Sigmoid colon (tissue), 7 donors: ENCODE measurements at places on chromosomes 3 and 15. TPM values are rescaled to one million over a fixed set of nuclear protein-coding genes. Genes with fewer than 3 reads are reported as not detected.
A peak's percentile ranks its signal among the peaks of the same experiment; 100 is the strongest.

- DNase-seq = no peak
These were observed 42.8 kb downstream of the ZNF609 start for GRCh38 chr15:64503197-64503596.

PML gene
- 43.3 TPM for total RNA-seq

GPR149 gene
- total RNA-seq = not detected

DNA sequence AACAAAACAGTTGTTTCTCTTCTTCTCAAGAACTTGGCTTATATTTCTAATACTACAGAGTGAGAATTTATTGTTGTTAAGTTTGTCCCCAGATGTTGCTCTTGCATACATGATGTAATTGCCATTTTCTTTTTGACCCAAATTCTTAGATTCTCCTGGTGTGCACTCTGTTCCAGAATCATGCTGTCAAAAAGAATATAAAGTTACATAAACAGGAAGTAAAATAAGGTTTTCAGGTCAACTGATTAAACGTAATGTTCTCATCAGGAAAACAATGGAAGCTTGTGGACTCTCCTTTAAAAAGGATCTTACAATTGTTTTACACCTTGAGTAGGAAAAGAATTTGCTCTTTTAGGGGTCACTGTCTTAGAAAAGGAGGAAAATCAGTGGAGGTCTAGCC lies 121.8 kb downstream of the ADAM10 start:
- DNase-seq = no peak

SPESP1 gene
- total RNA-seq = 1.9 TPM

DNA sequence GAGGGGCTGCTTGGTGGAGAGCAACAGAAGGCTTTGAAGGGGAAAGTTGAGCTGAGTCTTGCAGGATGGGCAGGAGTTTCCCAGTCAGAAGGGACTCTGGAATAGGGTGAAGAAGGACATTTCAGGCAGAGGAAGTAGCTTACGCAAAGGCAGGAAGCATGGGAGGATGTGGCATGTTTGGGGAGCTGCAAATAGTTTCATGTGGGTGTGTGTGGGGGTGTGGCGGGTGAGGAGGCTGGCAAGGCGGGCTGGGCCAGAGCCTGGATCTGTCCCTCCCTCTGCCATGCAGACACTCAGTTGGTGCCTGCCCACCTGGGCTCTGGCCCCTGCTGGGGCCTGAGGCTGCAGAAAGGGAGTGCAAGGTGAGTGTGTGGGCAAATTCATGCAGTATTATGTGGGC lies 10.4 kb downstream of the TEX264 start:
- DNase-seq = no peak

DNA sequence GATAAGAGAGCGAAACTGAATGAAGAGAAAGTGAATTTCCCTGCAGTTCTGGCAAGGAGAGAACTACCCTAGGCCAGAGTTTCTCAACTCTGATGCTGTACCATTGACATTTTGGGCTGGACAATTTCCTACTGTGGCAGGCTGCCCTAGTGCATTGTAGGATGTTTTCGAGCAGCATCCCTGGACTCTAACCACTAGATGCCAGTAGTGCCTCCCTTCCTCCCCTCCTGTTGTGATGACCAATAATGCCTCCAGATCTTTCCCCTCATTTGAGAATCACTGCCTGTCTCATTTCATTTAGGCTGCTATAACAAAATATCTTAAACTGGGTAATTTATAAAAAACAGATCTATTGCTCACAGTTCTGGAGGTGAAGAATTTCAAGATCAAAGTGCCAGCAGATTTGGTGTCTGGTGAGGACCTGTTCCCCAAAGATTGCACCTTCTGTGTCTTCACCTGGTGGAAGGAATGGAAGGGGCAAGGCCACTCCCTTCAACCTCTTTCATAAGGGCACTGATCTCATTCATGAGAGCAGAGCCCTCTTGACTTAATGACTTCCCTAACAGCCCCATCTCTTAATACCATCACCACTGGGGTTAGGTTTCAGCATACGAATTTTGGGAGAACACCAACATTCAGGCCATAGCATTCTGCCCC lies 188.9 kb upstream of the MEIS2 start:
- DNase-seq = no peak

- no peak for DNase-seq
These were observed 17.1 kb downstream of the IQCB1 start for GRCh38 chr3:121817753-121818152.

- DNase-seq = peak; percentile 92
These were observed at the start of gene C15orf61 for GRCh38 chr15:67521029-67521782. TSS of gene C15orf61 (plus strand) at chr15:67521131. CDS start at chr15:67521249, 118 bp downstream.

DNA sequence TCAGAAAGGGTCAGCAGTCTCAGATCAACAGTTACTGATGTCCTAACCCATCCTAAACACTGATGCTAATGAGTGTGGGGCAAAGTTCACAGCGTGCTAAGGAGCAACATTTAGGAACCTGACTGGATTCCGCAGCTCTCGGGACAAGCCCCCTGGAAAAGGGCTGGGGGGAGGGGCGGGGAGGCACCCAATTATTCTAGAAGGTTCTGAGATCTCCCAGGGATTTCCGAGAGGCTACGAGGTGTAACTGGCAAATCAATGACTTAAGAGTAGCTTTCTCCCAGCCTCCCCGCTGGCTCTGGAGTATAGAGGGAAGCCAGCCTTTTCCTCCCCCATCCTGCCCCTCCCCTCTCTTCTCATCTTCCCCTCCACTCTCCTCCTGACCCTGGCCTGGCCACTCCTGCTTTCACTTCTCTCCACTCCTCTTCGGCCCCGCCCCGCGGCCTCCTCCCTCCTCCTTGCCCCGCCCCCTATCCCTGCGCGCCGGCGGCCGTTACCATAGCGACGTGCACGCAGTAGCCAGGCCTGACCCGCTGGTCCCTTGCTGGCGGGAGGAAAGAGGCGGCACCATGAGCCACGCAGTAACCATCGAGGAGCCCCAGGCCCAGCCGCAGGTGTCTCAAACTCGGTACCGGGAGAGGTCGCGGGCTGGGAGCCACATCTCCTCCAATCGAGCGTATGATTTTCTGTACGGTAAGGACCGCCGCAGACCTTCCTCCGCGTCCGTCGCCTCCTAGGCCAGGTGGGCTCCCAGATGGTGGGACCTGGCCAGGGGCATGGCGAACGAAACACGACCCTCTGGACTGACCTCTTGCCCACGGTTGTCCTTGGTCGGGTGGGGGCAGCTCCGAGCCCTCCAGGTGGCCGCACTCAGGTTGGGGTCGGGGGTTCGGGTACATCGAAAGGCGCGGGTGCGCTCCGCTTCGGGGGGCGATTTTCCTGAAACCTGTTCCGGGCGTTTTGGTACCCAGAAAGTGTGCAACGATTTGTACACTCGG lies at the start of gene CFAP91:
Gene CFAP91 (plus strand): TSS at position 493 of the 998 bp plus-strand sequence. CDS start 77 bp downstream, at position 570.
- peak; percentile 99 for DNase-seq

DNA sequence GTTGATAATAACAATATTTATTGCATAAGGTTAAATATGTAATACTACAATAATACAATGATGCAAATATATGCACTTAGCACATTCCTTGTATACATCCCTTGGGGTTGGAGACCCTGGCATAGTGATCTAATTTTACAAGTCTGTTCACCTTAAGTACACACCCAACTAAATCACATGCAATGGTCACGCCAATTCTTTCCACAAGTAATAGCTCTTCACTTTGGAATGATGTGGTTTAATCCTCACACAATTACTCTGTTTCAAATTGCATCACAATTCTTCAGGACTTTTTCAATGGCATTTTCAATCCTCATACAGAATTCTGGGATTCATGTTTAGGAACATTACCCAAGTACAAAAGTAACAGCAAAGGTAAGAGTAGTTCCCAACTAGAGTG lies 27.3 kb upstream of the SPRED1 start:
- DNase-seq = no peak
